Activated T-cell treated with anti-CD3 and anti-CD28 coated beads, Interleukin-2, amount 50 U/mL, for 72 hours (primary cell): ENCODE measurements at places on chromosomes 6 and 20.

DNA sequence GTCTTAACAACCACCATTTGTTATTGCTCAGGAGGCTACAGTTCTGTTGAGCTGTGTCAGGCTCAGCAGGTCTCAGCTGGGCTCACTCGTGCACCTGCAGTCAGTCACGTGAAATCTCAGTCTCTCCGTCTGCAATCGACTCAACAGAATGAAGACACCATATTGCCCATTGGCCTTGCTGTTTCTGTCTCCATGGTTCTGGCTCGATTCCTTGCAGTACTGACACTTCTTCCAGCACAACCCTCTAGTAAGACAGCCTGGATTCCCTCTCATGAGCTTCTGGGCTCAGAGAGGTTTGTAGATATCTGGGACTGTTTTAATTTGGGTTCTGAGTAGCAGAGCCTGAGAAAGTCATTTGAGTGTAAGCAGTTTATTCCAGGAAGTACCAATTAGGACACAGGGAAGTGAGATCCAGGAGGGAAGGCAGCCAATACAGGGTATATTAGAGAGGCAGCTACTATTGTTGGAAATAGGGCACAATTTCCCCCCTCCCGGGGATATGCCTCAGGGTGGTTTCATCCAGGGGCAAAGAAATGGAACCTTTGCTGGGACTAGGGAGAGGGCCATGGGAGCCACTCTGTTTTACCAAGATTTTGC is 87.4 kb upstream of the RALGAPA2 start:
- no peak for DNase-seq

DNA sequence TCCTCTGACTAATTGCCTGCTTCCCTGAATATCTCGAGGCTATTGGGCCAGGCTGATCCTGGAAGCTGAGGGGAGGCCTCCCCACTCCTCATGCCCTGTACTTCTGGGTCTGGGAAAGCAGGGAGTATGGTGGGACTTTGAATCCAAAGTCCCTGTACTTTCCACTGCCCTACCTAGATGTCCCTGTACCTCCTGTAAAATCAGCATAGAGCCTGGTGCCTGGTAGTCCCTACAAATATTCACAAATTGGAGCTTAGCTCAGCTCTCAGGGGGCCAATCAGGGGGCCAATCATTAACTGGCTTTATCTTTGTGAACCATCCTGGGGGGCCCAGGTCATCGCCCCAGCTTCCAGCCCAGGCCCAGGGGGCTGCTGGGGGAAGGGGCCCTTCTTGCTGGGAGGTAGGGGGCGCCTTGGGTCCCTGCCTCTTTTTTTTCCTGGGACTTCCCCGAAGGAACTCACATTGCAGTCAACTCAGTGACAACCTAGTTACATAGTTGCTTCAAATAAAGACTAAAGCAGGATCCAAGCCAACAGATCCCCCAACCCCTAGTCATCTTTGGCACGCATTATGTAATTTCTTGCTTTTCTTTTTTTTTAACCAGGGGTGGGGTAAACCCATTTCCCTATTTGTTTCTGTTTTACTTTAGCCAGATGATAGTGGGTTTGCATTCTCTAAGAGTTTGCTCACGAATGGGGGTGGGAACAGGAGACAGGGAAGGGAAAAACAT is 6.9 kb upstream of the VEGFA start:
- DNase-seq = no peak

- no peak for DNase-seq
Observed at GRCh38 chr6:64694356-64694755, 1012.7 kb downstream of the EYS start.

GRCh38 chr20:47209982-47210381 is 146.5 kb downstream of the ZMYND8 start:
- DNase-seq = no peak

GRCh38 chr20:3541887-3542721 is 71.3 kb downstream of the ATRN start:
- DNase-seq = no peak

DNA sequence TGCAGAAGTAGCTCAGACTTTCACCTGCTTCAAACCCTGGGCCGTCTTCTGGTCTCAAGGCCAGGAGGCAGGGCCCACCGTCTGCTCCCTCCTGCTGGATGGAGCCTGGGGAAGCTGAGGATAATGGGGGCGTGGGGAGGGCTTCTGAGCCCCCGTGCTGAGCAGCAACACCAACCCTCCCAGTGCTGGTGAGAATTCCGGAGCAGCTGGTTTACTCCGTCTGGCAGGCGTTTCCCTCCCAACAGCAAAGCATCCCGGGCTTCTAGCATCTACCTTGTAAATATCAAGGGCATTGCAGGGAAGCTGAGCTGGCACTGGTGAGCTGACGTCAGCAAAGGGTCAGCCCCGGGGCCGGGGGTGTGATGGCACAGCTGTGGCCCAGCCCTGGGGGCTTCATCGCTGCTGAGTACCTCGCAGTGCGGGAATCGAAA is 16.8 kb upstream of the CHRNA4 start:
- no peak for DNase-seq

- no peak for DNase-seq
Observed at GRCh38 chr20:38143646-38144554, 21.2 kb downstream of the TGM2 start.

GRCh38 chr6:380234-381218 is 11.0 kb upstream of the IRF4 start:
- no peak for DNase-seq

- DNase-seq = no peak
Observed at GRCh38 chr6:141467041-141467440, 665.7 kb upstream of the GJE1 start.

DNA sequence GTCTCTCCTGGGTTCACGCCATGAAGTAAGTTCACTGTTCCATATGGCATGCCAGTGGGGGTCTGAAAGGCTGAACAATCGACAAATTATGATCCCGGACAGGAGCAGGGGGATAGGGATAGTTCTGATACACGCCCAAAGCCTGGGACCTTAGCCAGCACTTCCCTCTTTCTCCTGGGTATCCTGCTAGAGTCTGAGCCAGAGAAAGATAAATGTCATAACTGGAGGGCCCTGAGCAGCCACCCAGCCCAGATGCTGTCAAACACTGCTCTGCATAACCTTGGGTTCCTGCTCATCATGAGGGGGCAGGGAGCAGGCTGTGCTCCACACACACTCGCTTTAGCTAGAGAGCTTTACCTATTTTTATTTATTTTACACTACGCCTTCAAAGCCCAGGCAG is 12.3 kb downstream of the EDEM2 start:
- no peak for DNase-seq

GRCh38 chr6:133855276-133855990 is 33.5 kb upstream of the TCF21 start:
- DNase-seq = no peak

- DNase-seq = no peak
Observed at GRCh38 chr20:50776122-50776817, 18.6 kb upstream of the BCAS4 start.

DNA sequence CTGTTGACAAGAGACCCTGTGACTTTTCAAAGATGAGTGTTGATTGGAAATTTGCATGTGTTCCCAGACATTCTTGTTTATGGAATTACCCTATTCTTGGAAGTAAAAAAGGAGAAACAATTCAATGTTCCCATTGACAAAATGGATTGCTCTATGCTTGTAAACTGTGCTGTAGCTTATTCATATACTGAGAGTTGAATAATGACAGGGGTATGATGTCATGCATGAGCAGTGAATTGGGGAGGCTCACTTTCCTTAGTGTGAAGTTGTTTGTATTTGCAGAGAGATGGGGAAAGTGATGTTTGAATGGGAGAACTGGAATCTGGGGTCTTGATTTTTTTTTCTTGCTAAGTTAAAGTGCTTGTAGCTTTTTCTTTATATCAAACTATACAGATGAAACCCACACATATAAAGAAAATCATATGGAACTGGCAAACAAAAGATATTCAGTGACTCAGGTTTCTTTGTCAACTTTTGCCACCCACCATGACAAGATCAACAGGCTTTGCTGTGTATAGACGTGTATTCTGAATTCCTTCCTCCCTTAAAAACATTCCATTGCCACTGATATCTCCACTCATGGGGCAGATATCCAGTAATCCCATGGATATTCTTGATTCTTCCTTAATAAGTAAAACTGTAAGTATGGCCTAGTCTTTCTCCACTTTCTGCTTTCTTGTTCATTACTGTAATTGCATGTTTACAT is 97.8 kb upstream of the JAG1 start:
- DNase-seq = no peak

GRCh38 chr6:37032239-37032638 is 26.8 kb downstream of the FGD2 start:
- no peak for DNase-seq

DNA sequence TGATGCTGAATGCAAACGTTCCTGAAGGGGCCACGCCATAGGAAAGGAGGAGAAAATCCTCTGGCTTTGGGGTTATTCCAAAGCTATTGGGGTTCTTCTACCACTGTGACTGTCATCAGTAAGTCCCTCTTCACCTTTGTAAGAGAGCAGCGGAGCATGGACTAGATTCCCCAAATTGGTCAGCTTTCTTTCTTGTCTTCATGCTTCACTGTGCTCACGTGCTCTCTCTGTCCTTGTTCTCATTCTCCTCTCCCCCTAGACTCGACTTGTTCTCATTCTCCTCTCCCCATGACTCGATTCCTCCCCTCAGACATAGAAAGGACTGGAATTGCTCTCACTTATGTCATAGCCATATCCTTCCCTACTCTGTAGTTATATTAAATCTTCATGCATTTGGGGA is 54.8 kb upstream of the ADGRG6 start:
- DNase-seq = no peak

DNA sequence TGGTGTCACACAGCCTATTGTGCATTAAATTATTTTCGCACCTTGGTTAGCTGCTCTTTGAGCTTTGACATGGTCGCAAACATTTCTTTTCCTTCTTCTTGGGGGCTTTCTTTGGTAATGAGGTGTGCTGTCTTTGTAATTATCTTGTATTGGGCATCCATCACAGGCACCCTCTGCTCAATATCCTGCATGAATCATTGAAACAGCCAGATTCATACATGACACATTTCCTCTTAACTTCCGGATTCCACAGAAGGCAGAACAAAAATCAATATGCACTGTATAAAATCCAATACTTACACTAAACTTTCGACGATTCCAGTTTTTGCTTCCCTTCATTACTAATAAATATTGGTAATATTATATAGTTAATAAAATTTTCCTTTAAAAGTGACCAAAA is 175.6 kb downstream of the SYNE1 start:
- no peak for DNase-seq

GRCh38 chr20:25461786-25462545 is 54.5 kb downstream of the GINS1 start:
- no peak for DNase-seq

DNA sequence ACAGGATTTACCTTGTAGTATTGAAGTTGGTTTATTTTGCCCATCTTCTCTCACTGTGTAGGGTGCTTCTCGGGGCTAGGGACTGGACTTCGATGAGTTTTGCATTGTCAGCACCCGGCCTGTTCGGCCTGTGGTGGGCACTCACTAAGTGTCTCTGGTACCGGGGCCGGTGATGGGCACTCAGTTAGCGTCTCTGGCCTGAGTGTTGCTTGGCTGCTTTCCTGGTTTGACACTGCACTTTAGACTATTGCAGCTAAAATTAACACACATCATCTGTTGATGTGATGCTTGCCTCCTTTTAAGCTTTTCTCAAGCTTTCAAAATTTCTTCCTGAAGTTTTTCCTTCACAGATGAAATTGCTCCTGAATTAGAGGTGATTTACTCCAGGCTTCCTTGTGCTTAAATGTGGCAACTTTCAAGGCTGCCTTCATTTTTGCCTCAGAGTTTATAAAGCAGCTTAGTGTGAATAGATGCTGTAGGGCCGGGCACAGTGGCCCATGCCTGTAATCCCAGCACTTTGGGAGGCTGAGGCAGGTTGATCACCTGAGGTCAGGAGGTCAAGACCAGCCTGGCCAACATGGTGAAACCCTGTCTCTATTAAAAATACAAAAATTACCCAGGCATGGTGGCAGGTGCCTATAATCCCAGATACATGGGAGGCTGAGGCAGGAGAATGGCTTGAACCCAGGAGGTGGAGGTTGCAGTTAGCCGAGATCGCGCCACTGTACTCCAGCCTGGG is 41.7 kb upstream of the TULP4 start:
- DNase-seq = no peak

GRCh38 chr6:109406196-109406595 is 23.9 kb upstream of the CD164 start:
- no peak for DNase-seq

DNA sequence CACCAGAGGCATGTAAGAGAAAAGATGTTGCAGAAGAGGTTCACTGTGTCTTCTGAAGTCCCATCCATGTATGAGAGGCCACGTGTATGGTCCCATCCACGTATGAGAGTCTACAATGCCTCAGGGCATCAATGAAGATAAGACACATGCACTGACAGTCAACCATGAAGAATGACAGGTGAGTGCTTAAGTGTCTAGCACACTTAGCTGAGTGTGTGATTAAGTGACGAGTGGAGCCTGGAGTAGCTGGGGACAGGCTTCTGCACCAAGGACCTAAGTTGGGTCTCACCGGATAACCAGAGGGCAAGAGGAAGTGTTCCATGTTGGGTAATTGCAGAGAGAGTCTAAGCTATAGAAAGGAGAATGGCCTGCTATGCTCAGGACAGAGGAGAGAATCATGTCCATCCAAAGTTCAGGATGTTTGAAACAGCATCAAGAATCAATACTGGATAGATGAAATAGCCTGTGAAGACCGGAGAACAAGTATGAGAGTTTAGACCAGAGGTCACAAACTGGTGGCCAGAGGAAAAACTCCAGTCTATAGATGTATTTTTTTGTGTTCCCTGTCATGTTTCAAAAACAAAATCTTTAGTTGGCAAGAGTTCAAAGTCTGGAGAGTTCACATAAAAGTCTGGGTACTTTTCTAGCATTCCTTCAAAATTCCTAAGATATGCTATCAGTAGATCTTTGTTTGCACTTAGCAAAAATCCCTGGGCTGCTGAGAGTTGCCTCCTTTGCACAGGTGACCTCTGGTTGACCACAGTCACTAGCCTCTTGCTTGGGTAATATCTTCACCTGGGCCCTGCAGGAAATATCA is 165.8 kb downstream of the KIF16B start:
- no peak for DNase-seq

DNA sequence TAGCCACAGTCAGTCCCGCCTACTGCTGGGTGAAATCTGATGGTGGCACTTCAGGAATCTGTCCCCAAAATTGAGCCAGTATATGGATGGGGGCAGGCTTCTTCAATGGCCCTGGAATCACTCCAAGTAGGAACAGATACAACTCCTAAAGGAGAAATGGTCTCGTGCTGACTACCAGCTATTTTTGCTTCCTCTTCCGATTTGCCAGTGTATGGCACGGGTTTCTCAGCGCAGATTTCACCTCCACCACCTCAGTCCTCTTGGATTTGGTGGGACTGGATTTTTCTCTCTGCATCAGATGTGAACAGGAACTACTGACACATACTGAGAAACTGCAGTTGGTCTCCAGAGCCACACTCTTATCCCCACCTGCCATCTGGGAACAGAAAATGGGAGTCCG is 27.2 kb downstream of the PNPLA1 start:
- no peak for DNase-seq

- DNase-seq = no peak
Observed at GRCh38 chr6:13377054-13377758, 48.9 kb upstream of the TBC1D7 start.

DNA sequence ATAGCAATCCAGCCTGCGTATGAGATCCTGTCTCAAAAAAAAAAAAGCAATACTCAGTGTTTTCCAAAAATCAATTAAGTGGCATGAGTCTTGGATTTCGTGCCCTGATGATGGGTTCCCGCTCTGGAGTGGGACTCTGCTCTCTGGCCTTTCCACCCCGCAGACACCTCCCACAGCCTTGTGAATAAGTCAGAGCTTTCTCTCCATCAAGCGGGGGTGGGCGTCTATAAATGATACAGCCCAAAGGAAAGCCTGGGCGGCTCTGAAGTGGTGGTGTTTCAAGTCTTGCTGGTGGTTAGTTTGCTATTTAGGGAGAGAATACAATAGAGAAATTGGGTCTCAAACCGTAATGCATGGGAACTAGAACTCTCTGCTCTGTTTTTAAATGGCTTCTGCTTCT is 52.5 kb upstream of the TAGAP start:
- DNase-seq = peak; percentile 64

- no peak for DNase-seq
Observed at GRCh38 chr6:10000551-10000950, 414.3 kb downstream of the TFAP2A start.
